ENCODE measurements at places on chromosomes 1 and 21. TPM values are rescaled to one million over a fixed set of nuclear protein-coding genes. Genes with fewer than 3 reads are reported as not detected.

The RNF186 gene
- not detected for total RNA-seq

The RHEX gene
- 0.24 TPM for total RNA-seq

The PPP1R15B gene
- total RNA-seq = 21.2 TPM

The TEX38 gene
- 0.24 TPM for total RNA-seq

DNA sequence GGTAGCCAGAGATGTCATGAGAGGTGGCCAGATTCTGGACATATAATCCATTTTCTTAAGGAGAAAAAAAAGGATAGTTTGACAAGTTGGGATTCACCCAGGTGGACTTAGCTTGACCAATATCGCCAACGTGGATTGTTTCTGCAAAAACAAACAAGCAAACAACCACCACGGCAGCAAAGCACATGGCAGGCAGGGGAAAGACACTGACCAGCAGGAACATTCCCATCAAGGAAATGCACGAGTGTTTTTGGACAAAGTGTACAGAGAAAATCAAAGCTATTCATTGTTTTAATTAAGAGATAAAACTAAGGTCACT is 9.1 kb upstream of the PLA2G2C start:
- no peak for DNase-seq

GRCh38 chr1:167612587-167613385 is 17.2 kb upstream of the RCSD1 start:
- no peak for DNase-seq

DNA sequence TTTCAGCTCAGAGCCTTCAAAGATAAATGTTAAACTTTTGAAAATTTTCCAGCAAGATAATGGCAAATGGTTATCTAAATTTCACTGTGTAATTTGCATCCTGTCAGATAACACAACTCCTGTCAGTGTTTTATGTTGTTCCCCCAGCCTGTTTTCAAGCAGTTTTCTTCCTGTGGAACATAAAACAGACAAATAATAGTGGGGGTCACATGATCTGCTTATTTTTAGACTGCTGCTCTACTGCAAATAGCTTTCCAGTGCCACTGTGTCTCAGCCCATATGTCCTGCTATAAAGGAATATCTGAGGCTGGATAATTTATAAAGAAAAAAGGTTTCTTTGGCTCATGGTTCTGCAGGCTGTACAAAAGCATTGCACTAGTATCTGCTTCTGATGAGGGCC is 32.2 kb downstream of the FMO3 start:
- DNase-seq = no peak

DNA sequence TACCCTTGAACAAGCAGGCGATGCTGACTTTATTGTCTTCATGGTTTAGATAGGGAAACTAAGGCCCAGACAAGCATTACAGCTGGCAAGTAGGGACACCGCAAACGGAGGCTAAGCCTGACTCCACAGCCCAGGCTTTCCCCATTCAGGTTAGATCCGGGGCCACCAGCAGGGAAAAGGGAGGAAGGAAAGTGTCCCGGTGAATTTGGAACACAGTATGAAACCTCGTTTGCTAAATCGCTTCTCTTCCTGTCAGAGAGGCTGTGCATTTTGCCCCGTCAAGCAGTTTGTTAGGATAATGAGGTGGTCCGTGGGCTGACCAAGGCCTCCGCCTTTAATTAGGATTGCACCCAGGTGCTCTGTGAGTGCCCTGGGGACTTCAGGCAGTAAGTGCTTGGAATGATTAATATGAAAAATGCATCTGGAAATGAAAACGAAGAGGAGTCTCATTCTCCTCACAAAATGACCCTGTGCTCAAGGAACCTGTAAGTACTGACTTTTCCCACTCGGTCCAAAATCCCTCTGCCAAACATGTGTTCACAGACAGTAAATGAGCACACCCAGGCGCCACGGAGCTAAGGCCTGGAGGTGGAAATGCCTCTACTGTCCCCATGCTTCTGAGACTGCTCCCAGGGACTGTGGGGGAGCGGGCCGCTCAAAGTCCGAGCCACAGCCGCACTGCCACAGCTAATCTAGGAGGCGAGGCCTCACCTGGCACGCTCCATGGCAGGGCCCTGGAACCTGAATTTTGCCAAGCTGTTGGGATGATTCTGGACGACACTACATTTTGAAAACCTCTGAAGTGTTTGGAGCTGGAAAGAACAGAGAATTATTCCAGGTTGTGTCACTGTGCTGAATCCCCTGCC is 234.1 kb downstream of the SDCCAG8 start:
- DNase-seq = no peak

- DNase-seq = no peak
Measured at GRCh38 chr1:227855687-227856086, 40.2 kb downstream of the PRSS38 start.

DNA sequence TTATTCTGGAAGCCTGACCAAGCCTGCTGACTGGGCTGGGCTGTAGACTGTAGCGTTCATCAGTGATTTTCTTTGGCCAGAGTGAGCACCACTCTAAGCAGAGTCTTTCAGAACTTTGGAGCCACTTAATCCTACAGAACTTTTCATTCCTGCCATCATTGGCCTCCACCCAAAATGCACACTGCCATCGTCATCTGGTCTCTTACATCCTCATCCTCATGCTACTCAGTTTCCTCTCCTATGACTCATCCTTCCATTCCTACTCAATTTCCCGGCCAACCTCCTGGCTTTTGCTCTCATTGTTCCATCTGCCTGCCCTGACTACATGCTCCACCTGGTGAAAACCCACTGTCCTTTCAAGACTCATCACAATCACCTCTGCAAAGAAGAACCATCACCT is 233.8 kb upstream of the USP25 start:
- no peak for DNase-seq

DNA sequence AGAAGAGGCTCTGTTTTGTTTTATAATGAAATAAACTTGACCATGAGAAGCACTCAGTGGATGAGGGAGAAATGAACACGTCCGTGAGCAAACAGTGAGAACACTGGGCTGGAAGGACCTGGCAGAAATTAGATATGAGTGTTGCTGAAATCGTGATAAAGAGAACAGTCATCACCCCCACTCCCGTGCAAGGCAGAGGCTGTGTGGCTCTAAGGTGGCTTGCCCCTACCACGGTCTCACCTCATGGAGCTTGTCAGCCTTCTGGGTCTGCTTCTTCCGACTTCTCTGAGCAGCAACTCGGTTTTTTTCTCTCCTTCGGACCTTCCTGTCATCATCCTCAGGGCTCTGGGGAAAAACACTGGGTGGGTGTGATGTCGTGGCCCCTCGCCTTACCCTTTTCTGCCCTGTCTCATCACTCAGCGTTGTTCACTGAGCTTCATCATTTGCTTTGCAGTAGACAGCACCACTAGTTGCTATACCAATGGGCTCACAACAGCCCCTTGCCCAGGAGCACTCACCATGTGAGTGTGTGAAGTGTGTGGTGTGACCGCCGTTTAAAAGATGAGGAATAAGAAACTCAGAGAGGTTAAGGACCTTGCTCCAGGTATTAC is 2.8 kb downstream of the BATF3 start:
- no peak for DNase-seq

DNA sequence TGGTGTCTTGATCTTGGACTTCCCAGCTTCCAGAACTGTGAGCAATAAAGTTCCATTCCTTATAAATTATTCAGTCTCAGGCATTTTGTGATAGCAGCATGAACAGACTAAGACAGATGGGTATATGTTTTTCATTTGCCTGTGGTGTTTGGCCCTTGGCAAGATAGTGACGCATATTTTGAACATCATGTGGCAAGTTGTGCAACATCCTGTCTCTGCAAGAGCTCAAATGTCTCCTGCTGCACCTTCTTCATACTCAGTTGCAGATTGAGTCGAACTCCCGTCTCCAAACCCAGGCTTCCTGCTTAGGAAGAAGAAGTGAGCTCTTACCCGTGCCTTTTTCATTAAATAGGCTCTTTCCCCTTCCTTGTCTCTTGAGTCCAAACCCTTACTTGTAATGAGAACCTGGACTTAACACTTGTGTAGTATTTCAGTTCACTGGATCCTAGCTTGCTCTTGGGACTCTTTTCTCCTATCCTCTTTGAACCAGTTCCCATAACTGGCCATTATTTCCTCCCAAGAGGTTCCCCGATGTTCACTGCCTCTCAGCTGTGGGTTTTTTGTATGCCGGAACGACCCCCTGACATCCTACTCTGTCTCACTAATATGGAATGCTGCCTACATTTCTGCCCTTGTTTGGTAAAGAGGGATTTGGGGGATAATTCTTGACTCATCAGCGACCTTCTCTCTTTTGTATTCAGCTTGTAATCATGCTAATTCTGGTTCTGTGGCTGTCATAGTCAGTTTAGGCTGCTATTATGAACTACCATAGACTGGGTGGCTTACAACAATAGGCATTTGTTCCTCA is 125.0 kb upstream of the KCNK2 start:
- no peak for DNase-seq

GRCh38 chr1:229064320-229065168 is 206.4 kb upstream of the RAB4A start:
- DNase-seq = no peak

GRCh38 chr1:1583347-1584010 is 8.8 kb upstream of the SSU72 start:
- DNase-seq = no peak

Data from cardiac septum (tissue), 1 donor.